Midbrain (tissue), 1 donor: ENCODE measurements at places on chromosomes 1 and 21.

- DNase-seq: no peak
Measured at GRCh38 chr1:197928849-197929336, 11.7 kb downstream of the LHX9 start.

DNA sequence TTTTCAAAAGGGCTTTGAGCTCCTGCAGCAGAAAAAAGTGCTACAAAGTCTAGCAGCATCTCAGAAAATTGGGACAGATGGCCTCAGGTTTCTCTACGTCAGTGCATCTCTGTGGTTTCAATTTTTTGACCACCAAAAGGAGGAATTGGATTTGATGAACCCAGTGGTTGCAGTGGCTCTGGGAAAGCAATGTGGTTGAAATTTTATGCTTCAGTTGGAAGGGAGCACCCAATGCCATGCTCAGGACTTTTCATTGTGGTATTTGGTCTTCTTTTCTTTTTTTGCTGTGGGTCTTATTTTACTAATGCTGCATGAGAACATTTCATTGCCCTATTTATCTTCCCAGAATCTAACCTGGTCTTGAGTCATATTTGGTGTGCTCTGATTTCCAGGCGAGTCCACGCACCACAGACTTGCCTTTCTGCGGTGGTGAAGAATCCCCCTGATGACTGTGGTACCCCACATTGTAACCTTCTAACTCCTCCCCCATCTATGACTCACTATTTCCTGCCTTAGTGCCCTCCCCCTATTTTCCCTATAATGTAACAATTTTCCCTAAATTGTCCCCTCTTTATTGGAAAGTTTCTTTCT, 56.7 kb downstream of the S1PR1 start:
- DNase-seq: no peak

DNA sequence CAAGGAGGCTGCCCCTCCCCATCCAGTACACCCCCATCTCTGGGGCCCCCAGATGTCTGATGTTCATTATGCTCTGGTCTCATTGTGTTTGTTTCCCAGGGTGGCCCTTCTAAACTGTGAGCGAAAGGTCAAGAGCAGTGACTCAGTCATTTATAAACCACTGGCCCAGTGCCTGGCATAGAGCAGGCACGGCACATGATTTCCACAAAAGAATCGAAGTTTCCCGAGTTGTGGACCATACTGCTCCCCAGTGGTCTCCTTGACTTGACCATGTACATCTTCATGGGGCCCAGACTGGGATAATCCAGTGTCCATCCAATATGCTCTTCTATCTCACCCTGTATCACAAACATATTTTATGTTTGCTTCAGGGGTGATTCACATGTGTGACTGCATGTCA, 153.3 kb downstream of the NR5A2 start:
- peak; percentile 3 for DNase-seq

DNA sequence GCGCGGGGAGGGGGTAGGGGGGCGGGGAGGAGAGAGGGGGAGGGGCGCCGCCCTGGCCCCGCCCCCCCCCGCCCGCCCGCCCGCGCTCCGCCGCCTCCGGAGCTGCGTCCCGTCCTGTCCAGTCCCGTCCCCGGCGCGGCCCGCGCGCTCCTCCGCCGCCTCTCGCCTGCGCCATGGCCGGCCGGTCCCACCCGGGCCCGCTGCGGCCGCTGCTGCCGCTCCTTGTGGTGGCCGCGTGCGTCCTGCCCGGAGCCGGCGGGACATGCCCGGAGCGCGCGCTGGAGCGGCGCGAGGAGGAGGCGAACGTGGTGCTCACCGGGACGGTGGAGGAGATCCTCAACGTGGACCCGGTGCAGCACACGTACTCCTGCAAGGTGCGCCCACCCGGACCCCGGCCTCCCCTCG, at the start of gene AGRN:
Gene AGRN (plus strand): TSS at position 121 of the 405 bp plus-strand sequence. CDS start 53 bp downstream, at position 174.
- no peak for DNase-seq
